ENCODE measurements at places on chromosomes 1 and 21.

- DNase-seq = no peak
Measured at GRCh38 chr1:151963288-151963687, 30.4 kb downstream of the S100A10 start.

DNA sequence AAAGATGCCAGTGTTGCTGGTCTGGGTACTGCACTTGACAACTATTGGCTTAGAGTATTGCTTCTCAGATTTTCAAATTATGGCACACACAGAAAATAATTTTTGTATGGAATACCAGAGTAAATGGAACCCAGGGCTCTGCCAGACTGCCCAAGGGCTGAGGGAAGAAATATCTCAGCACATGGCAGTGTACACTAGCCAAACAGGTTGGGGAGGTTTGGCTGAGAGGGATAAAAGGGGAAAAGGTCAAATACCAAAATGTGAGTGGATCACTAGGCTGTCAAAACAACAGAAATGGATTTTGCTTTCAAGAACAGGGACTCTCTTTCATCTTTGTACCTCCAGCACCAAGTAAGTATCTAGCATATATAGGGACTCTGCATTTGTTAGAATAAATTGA, 3.0 kb upstream of the RGS8 start:
- DNase-seq = no peak

DNA sequence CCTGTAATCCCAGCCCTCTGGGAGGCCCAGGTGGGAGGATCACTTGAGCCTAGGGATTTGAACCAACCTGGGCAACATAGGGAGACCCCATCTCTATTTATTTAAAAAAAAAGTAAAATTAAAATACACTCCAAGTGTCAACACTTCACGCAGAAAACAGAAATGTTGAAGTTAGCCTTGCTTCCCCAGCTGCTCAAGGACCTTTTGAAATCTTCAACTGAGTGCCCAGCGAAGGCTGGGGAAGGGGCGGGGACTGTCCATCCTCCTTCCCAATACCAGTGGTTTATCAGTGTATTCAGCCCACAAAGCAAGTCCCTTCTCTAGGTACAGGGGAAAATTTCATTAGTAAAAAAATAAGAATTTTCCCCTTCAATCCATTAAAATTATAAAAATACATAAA, 2.2 kb upstream of the DNAJC28 start:
- DNase-seq = no peak

DNA sequence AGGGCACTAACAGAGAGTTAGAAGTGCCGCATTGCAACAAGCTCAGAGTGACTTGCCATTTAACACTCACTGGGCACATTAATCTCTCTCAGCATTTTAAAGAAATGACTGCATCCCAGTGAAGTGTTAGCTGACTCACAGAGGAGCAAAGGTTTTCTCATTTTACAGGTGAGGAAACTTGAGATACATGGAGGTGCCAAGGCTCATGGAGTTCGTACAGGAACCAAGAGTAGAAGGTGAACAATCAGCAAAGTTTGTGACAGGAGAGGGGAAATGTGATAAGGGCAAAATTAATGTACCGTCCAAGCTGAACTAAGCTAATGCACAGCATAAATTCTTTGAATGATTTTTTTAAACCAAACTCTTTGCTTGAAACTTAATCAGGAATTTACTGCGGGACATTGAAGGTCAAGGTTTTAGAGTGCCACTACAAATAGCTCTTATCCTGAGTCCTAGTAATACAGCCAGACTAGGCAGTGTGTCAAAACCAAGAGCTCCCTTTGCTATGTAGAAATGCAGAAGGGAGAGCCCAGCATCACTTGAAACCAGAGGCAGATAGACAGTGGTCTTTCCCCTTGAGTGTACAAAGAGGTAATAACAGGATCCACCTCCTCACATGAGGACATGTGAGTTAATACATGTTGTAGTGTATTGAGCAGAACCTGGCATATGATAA, 22.4 kb upstream of the NTPCR start:
- DNase-seq = no peak

- no peak for DNase-seq
Measured at GRCh38 chr1:20416706-20417105, 69.3 kb downstream of the CAMK2N1 start.

DNA sequence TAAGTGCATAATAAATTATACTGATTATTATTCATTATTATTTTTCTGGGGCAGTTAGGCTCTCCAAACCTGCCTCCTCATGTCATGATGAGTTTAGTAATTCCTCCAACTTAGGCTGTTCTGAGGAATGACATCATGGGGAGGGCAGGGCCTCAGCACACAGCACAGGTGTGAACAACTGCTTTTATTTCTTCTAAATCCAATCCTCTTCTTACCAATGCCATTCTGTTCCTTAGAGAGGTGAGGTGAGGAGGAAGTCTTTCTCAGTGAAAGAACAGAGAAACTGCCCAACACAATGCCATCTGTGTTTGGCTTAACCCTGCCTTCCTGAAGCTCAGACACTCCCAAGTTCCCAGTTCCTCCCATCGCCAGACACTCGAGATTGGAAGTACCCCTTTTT, 45.4 kb upstream of the WASF2 start:
- no peak for DNase-seq

- no peak for DNase-seq
Measured at GRCh38 chr1:102757363-102757762, 351.0 kb downstream of the COL11A1 start.

- DNase-seq = no peak
Measured at GRCh38 chr1:170910273-170910672, 25.1 kb upstream of the MROH9 start.

- no peak for DNase-seq
Measured at GRCh38 chr1:109995536-109995935, 11.0 kb downstream of the AHCYL1 start.

DNA sequence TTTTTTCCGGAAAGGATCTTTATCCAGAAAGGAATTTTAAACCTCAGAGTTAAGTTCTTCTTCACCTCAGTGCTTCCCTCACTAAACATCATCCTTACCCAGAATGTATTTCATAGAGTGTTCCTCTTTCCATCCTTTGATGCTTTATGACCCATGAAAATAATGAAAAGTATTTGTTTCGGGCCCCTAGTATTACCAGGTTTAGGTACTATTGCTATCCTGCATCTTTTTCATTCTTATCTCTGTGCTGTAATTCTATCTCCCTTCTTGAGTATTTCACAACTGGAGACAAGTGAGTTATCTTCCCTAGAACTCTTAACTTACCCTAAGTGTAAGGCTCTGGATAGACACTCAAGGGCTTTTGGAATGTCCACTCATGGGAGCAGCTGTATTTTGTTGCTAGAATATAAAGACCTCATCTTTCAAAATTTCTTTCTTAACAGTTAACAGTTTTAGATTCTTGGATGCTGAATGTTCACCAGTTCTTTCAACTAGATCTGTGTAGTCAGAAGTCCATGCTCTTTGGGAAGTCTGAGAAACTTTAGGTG, 26.2 kb downstream of the UCK2 start:
- no peak for DNase-seq

DNA sequence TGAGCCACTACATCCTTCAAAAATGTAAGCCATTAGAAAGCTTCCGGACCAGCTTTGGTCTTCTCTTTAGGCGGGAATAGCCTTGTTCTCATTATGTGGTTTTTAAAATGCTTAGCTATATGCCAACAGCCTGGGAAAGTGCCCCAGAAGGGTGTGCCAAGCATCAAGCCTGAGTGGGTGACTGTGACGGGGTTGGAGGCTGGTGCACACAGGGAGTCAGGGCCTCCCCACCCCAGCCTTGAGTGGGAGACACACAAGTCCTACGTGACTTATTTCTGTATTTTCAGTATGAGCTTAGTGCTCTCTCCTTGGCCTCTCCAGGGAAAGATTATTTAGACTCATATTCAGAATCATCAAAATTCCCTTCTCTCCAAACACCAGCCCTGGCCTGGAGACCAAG, 9.8 kb downstream of the UBASH3A start:
- no peak for DNase-seq

GRCh38 chr1:219085082-219085481, 88.6 kb upstream of the LYPLAL1 start:
- DNase-seq = no peak

DNA sequence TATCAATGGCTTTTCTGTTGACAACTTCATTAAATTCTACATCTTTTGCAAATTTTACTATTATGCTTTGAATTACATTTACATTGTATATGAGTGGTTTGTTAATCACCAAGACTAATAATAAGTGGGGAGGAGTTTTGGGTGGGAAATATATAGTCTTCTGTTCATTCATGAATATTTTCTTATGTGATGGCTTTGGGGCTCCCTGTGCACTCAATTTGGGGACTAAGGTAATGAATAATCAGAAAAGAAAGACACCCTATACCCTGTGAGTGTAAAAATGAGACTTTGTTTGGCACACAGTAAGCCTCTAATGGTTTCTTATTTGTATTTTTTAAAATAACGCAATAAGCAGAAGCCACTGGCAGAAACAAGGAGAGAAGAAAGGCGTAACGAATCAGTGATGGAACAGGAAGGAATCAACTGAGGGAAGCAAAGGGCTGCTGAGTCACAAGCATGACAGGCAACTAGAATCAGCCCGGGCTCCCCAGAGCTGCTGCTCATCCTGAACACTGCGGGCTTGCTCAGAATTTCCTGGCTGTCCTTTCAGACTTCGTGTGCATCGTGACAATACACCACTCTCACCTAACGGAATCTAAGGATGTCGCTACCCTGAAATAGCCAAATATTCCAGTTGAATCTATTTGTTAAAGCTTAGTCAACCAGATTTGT, 20.8 kb upstream of the RGS2 start:
- no peak for DNase-seq

DNA sequence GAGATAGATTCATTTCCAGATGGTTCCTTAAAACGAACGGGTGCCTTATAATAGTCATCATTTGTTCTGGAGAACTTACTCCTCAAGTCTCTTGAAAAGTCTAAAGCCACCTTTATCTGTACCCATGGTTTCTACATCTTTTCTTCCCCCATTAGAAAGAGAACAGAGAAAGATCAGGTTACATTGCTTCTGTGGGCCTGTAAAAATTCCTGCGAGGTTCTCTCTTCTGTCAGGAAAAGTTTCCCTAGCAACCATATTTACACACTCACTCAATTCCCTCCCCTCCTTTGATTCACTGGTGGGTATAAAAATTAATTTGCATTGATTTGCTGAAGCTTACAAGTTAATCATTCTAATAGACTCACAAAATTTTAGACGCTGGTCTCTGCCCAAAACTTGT, 6.7 kb downstream of the PHC2 start:
- DNase-seq = no peak

DNA sequence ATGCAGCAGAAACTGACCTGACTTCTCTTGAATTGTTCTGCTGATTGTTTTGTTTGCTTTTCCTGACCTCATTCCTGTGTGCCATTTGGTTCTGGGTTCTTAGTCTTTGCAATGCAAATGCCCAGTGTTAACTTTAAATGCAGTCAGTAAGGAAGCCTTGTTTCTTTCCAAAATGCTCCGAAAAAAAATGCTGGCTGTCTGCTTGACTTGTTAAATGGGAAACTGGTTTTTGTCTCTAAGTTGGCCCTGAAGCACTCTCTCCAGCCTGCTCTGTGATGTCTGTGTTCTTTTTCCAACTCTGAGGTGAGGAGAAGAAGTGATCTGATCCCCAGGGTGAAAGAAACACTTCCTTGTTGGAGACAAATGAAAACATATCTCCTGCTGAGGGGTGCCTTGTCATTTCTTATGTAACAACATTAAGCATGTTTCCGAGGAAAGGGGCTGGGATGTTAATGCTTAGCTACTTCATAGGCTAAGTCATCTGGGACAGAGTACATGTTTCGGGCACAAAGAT, 256.3 kb upstream of the ADGRL4 start:
- no peak for DNase-seq

- no peak for DNase-seq
Measured at GRCh38 chr1:219428651-219429050, 184.3 kb downstream of the ZC3H11B start.

GRCh38 chr1:119294199-119294598, 74.4 kb upstream of the HAO2 start:
- DNase-seq = no peak

- no peak for DNase-seq
Measured at GRCh38 chr21:26169611-26170470, 729 bp downstream of the APP start.

GRCh38 chr1:154260127-154260526, 12.3 kb upstream of the HAX1 start:
- DNase-seq = no peak

DNA sequence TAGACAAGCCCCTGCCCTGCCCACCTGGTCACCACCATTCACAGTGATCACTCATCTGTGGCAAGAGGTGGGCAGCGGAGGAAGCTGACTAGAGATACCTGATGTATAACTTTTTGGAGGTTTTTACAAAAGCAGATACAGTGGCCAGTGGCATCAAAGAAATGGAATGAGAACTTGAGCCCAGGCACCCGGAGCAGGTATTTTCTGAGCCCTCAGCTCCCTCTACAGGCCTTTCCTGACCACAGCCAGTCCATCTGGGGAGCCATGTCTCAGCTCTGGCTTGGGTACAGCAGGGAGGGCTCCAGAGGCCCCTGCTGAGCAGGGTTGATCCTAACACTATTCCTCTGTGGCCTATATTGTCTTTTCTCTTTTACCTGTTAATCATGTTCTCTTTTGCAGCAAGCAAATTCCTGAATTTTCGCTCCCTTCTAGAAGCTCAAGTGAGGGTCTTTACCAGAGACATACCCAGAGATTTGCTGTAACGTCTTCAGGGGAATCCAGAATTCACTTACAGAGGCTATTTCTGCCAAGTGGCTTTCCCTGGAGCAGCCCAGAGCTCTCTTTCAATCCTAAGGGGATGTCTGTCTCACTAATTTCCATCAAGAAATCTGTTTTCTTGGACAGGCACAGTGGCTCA, 27.3 kb downstream of the GPR157 start:
- DNase-seq = no peak

- DNase-seq = no peak
Measured at GRCh38 chr1:212124690-212125582, 89.4 kb downstream of the DTL start.

GRCh38 chr1:180229483-180230415, at the start of gene LHX4:
LHX4 (plus strand) TSS chr1:180230264; CDS start chr1:180230530, 266 bp downstream.
- no peak for DNase-seq

GRCh38 chr1:154598871-154599635, 8.9 kb downstream of the ADAR start:
- no peak for DNase-seq

DNA sequence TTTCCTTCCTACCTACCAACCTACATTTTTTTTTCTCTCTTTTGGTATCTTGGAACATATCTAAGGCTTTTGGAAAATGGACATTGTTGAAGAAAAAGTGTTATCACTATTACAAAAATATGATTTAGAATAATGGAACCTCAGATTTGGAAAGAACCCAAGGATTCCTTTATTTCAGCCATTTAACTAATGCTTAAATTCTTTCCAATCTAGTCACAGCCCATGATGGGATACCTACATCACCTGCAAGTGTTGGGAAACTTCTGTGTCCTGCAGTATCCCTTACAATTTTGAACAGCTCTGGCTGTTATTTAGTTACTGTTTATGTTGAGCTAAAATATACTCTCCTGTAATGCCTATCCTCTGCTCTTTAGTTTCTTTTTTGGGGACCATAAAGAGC, 22.3 kb upstream of the APOBEC4 start:
- no peak for DNase-seq

- no peak for DNase-seq
Measured at GRCh38 chr1:116553386-116554115, 17.3 kb downstream of the CD58 start.

DNA sequence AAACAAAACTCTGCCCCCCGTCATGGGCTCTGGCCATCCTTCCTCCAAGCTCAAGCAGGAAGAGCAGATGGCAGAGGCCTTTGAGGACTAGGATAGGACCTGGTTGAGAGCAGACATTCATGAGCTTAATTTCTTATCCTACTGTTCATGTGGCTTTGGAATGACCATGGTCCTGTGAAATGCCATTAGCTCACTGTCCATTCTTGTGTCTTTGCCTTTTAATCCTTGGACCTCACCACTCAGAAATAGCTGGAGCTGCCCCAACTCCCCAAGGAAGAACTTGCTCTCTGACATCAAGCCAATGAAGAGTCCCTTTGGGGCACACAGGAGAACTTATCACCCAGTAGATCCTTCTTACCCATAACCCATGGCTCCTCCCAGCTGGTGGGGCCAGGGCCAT, 11.6 kb upstream of the FAM20B start:
- no peak for DNase-seq

Measured in stimulated activated CD8-positive, alpha-beta memory T cell treated with anti-CD3 and anti-CD28 coated beads, Interleukin-4, amount 100 ng/mL, for 1 hour (primary cell).